Right ventricle myocardium inferior (tissue), 1 donor: ENCODE measurements at places on chromosomes 11 and 22.

DNA sequence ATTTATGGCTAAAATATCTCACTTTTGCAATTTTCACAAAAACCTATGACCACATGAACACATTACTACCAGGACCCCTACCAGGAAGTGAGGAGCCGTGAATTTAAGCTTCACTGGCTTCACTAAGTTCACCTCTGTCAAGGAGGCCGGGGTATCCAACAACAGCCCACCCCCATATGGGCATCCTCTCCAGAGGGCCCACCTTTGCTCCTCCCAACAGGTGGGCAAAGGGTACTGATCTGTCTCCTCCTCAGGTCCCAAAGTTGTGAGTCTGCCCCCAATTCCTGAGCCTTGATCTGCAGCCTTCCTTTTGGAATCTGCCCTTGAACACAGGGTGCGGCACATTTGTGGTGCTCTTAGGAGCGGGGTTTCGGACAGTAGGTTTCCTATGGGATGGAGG lies 66.9 kb downstream of the OTOG start:
- DNase-seq, result peak; percentile 18

DNA sequence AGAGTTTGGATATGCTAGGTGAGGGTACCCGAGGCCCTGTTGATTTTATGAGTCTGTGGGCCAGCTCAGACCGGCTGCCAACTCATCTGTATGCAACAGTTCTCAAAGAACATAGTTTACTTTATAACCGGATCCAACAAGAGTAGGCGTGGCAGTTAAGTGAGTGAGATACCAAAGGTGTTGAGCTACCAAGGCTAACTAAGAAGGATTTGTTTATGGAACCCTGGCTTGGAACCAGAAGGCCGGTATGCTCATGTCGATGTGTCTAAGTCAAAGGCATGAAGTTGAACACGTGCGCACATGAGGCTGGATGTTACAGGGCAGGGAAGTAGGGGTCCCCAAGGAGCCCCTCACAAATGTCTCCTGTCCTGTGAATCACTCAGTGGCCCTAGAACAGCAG lies at the start of gene KCNJ1:
TSS of gene KCNJ1 (minus strand) at position 20 of the 400 bp plus-strand sequence. CDS start 27,053 bp downstream, outside the sequence.
- no peak for DNase-seq

GRCh38 chr22:30821863-30822215 lies 127.2 kb downstream of the OSBP2 start:
- DNase-seq, result no peak

- DNase-seq, result no peak
These were observed 30.9 kb downstream of the INSC start for GRCh38 chr11:15145615-15146014.

DNA sequence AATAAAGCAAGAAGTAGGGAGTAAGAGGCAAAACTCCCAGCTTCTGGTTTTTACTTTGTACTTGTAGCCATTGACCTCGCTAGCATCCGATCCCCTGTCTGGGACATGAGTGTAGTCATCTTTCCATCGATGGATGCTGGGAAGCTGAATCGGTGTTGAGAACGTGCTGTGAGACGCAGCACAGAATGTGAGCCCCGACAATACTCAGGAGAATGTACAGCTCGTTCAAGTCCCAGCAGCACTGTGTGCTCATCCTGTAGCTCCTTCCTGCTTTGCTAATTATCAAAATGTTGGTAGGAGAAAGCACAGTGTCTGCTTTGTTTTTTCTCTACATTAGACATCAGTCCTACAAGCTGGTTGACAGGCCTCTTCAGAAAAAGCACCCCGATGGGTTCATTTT lies 56.6 kb downstream of the JAM3 start:
- DNase-seq, result no peak

GRCh38 chr22:29142116-29142515 lies 63.6 kb upstream of the EMID1 start:
- peak; percentile 37 for DNase-seq

- DNase-seq, result no peak
These were observed 44.7 kb downstream of the GAB4 start for GRCh38 chr22:16963189-16963945.

GRCh38 chr22:19960491-19961200 lies 19.0 kb upstream of the TXNRD2 start:
- DNase-seq, result peak; percentile 9

- DNase-seq, result no peak
These were observed 16.7 kb downstream of the TRAF6 start for GRCh38 chr11:36493332-36493731.

GRCh38 chr11:9231848-9232177 lies 33.3 kb downstream of the DENND5A start:
- DNase-seq, result no peak

DNA sequence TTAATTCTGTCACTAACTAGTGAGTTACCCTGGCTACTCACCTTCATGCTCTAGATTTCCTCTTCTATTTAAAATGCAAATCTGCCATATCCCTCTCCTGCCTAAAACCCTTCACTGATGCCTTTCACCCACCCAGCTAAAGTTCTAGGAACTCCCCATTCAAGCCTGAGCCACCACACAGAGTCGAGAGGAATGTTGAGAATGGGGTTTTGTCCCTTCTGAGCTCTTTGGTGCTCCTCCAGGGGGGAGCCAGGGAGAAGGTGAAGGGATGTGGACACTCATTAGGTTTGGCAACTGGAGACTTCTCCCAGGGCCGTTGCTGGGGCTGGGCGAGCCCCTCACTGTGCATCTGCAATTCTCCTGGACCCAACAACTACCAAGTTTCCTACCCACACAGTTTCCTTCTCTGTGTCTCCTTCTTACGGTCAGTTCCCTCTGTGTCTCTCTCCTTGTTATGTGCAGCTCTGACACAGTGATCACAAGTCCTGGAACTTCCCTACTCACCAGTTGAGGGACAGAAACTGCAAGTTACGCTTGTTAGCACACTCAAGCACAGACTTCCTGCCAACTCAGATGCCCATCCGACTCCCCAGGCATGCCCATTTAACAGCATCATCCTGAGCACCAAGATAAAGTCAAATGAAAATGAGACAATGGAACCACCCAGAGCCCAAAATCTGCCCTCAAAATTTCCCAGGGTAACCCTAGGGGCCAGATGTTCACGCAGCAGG lies 6.5 kb upstream of the IL10RA start:
- DNase-seq, result no peak

DNA sequence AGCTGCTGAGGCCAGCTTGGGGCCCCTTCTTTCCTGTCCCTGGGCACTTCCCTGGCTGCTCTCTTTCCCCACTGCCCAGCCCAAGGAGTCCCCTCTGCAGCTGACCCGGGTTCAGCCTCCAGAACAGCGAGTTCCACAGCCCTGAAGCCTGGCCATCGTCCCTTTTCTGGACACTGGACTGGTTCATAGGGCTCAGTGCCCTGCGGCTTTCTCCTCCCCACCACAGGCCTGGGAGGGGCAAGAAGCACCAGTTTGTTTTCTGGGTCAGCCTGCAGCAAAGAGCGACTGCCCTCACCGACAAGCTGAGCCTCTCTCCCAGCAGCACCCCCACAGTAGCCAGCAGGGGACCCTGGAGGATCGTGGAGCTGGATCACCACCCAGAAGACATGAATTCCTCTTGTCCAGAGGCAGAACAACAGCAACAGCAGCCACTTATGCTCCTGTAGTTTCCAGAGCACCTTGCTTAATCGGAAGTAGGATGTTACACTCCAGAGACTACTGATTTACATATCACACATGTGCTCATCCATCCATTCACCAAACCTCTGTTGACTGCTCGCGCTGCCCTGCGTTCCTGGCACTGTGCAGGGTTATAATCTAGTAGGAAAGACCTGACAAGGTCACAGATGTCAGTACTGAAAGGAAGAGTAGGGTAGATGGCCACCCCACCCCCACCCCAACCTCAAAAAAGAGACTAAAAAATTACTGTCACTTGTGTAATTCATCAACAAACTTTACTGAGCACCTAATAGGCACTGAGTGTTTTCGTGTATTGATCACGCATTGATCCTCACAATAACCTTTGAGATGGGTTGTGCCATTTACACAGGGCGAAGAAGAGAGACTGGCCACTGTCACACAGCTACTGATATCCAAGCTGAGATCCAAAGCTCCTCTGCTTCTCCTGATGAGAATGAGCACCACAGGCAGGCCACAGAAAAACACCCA lies 13.0 kb upstream of the CXCR5 start:
- DNase-seq, result peak; percentile 83

DNA sequence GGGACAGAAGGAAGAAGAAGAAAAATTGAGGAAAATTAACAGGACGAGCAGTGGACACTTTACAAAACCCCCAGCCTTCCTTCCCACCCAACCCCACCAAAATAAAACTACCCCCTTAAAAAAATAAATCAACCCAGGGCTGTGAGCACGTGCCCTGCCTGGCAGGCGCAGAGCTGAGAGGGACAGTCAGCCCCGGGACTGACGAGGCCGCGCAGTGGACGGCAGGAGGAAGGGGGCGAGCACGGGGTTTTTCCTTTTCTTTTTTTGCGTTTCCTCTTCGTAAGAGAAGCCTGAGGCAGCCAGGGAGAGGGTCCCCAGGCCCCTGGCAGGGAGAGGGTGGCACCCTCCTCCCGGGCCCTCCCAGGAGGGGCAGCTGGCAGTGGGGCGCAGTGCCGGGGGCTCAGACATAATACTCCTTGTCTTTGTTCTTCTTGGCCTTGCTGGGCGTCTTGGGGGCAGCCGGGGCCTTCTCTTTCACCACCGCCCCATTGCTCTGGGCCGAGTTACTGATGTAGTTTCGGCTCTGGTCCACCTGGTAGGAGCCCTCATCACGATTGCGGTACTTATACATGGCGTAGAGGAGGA lies 15.9 kb downstream of the SLC22A12 start:
- peak; percentile 9 for DNase-seq

DNA sequence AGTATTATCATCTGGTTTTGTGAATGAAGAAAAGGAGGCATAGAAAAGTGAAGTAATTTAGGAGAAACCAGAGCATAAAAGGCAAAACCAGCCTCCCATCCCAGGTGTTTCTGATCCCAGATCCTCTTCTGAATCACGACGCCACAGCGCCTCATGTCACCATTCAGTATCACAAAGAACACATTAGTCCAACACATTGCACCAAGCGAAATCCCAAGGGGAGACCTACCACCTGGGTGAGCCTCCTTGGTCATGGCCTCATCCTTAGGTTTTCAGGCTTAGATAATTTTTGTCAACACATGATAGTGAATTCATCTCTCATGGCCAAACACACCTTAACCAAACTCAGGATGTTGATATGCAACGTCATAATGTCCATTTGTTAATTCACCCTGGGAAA lies 181.5 kb upstream of the SORL1-AS1 start:
- DNase-seq, result no peak

DNA sequence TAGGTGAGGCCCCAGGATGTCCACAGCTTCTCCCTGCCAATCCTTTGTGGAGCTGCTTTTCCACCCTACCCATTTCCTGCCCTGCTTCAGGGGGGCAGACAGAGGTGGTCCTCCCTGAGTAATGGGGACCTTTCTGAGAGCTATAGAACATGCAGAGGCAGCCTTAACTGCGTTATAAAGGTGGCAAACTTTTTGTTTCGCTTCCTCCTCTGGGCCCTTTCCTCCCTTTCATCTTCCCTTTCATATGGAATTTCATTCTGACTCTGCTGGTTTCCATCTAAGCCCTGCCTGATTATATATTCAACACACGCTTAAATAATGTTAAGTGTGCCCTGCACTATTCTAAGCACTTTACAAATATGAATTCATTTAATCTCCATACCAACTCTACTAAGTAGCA lies 169.3 kb upstream of the E2F8 start:
- no peak for DNase-seq

DNA sequence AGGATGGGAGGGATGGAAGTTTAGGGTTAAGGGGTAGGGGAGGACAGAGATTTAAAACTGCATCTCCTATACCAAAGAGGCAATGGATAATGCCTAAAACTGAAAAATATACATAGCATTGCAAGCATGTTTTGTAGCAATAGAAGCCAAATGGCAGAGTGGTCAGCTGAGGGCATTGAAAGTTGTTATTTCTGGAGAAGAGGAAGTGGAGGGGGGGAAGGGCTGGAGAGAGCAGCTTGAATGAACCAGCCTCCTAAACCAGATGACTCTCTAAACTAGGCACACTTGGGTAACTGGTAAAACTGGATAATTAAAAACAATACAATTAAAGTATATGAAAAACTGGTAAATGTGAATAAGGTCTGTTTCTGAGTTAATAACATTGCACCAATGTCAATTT lies 70.3 kb upstream of the TP53I11 start:
- no peak for DNase-seq
